ENCODE measurements at places on chromosomes 1 and 21.

- peak; percentile 14 for DNase-seq
Measured at GRCh38 chr1:179151908-179152682, 70.2 kb downstream of the TOR3A start.

DNA sequence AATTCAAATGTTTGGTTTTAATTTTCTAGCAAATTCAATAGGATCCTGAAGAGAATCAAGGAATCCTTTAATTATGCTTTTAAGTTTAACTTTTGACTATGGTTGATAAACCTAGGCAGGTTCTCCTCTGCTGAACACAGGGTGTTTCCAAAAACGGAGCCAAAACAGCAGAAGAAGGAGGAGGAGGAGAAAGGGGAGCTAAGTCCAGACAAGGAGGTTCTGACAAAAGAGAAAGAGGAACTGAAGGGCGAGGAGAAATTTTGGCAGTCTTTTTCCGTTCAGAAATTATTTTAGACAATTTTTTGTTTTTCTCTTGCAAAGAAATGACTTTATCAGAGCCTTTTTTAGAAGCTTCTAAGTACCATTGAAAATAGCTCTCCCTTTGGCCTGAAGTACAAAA lies 33.2 kb upstream of the FNBP1L start:
- no peak for DNase-seq

GRCh38 chr1:21490774-21491487 lies 18.3 kb upstream of the ALPL start:
- peak; percentile 80 for DNase-seq

- DNase-seq: no peak
Measured at GRCh38 chr1:202063093-202063492, 52.7 kb downstream of the ELF3 start.

- no peak for DNase-seq
Measured at GRCh38 chr1:22629886-22630285, 6.5 kb upstream of the C1QA start.

GRCh38 chr1:180280617-180281016 lies 50.6 kb downstream of the LHX4 start:
- no peak for DNase-seq

GRCh38 chr1:211788626-211789025 lies 41.9 kb downstream of the LPGAT1 start:
- DNase-seq: no peak

DNA sequence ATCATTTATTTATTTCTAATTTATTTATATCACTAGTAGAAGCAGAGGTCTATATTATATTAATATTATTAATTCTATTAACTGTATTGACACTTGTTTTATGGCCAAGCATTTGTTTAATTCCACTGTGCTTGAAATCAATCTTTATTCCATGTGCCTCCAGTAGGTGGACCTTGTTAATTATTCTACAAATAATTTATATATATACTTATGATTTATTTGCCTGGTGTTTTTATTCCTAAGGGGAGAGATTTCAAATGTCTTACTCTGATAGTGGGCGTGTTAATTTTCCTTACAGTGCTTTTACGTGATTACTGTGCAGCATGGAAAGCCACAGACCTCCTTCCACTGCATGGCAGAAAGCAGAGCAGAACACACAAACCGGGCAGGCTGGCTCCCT lies 17.5 kb upstream of the OR6N2 start:
- DNase-seq: no peak

- no peak for DNase-seq
Measured at GRCh38 chr1:188444526-188444925, 1615.8 kb downstream of the PLA2G4A start.

GRCh38 chr1:207747627-207748492 lies 4.0 kb upstream of the CD46 start:
- DNase-seq: no peak

DNA sequence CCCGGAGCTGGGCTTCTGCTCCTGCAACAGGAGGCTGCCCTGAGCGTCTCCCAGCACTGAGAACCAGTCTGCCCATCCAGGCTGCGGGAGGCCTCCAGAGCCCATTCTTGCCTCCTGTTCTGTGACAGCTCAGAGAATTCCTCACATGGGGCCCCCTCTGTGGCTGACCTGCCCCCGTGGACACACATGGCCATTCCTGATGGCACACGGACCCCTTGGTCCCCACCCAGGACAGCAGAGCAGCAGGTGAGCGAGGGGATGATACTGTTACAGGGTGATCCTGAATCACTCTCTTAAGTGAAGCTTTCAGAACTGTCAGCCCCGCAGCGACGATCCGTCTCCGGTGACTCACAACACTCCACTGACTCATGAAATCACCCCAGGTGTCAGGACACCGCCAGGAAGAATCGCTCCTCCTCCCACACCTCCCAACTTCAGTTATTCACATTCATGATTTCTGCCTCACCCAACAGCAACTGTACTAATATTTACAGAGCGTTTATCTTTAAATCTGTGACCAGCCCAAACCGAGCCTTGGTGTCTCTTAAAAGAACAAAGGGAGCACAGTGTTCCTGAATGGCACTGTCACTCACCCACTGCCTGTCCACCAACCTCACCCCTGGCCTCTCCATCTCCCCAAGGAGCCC lies 22.5 kb downstream of the CHD5 start:
- DNase-seq: peak; percentile 49

DNA sequence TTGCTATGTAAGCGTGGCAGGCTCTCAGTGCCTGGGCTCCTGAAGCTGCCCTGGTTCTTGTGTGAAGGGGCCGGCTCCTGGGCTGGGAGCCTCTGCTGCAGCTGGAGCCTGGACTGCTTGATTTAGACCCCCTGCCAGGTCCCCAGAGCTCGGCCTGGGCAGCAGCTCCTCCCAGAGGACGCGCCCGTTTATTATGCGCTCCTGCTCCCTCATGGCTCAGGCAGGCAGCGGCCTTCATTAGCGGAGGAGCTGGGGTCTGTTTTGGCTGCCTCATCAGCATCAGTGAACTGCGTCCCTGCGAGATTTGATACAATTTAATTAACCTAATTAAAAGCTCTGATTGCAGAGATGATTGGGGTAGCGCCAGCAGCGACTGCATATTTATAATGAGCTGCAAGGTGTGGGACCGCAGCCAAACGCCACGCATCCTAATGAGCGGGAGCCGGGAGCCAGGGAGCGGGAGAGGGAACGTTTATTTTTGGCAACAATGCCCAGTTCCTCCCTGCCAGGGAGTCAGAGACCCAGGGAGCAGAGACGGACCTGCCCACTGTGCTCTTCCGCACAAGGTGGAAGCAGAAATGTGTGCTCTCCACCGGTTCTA lies 16.6 kb downstream of the UTP11 start:
- DNase-seq: no peak

- DNase-seq: no peak
Measured at GRCh38 chr21:44413566-44414290, 41.6 kb upstream of the LRRC3 start.

DNA sequence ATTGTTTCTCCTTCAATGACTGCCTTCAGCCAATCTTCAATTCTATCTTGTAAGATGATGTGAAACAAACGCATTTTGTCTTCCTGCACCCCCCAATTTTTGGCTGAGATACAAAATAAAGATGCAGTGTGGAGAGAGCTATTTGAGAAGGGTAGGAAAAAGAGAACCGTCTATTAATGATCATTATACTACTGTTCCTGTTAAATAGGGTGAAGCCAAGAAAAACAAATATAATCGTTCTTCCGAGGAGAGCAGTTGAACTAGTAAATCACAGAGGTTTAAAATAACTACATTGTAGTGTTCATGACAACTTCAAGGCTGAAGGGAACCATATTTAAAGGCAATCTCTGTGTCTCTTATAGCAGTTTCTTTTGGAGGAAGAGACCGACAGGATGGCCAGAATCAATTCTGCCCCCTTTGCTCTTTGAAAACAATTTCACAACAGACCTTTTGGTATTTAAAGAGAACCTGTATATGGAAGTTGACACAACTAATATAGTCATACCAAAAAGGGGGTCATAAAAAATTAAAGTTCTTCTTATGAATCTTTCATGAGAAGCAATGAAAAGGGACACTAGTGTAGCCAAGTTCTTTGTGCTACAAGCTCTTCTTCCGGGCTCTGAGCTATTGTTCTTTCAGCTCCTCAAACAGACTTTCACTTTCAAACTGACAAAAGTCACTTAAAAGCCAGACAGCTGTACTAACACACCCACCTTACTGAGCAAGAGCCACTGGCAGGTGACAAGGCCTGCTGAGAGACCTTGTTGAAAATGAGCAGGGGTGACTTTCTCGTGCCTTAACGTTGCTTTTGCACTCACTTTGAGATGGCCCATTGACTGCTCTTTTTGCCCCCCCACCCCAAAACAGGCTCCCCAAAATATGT lies 30.9 kb downstream of the PROX1 start:
- no peak for DNase-seq

GRCh38 chr1:163410073-163410999 lies 88.6 kb downstream of the NUF2 start:
- DNase-seq: peak; percentile 57

Data from fibroblast of skin of right biceps (primary cell).